ENCODE measurements at places on chromosomes 5 and 9. TPM values are rescaled to one million over a fixed set of nuclear protein-coding genes. Genes with fewer than 3 reads are reported as not detected.

The WDR31 gene
- total RNA-seq: 0.39 TPM

The CDC20B gene
- not detected for total RNA-seq

The CDKN2A gene
- 592 TPM for total RNA-seq

The ANGPTL2 gene
- total RNA-seq: 36.3 TPM

The IL3 gene
- total RNA-seq: not detected

- no peak for DNase-seq
Measured at GRCh38 chr5:145598983-145599382, 236.2 kb downstream of the PRELID2 start.

GRCh38 chr5:167861928-167862426, 429.5 kb upstream of the WWC1 start:
- no peak for DNase-seq

GRCh38 chr5:19488786-19489185, 499.2 kb downstream of the CDH18 start:
- DNase-seq: peak; percentile 20

DNA sequence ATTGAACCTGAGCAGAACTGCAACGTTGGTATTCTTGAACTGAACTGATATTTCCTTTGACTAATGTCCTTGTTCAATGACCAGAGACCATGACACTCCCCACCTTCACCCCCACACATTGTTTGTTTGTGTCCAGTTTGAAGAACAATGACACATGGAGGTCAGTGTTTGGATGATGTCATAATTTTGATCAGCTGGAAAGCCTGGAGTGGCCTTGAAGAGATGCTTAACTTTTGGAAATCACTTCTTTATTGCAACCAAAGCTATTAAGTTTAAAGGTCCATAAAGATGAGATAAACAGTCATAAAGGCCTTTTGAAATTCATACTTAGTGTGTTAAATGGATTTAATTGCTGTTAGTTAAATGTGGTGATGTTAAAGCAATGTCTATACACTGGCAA, 92.7 kb downstream of the TMC1 start:
- DNase-seq: no peak
